Muscle of leg (tissue), 16 donors: ENCODE measurements at places on chromosomes 3 and 15.

DNA sequence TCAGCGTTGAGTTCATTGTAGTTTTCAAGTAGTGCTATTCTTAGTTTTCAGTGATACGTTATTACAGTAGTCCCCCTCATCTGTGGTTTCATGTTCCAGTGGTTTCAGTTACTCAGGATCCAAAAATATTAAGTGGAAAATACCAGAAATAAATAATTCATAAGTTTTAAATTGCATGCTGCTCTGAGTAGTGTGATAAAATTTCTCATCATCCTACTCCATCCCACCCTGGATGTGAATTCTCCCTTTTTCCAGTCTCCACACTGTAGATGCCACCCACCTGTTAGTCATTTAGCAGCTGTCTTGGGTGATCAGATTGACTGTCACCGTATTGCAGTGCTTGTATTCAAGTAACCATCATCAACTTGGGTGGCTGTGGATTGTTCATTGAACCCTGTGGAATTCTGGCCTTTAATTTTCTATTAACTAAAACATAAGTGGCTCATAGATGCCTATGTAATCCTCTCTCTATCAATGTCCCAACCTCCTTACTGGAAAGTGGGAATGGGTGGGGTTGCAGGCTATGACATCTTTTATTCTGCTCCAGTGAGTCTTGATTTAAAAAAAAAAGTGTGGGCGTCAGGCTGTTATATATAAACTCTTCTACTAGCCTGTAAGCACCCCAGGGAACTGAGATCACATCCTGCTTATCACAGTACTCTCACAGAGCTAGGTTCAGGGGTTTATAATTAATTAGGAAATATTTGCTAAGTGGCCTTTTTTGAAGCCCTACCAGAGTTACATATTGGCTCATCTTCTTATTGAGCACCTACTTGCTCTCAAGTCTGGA is 97.5 kb downstream of the CFAP20DC start:
- H3K4me3 ChIP-seq, result no peak overlapping the region
- no peaks in the 10 kb centered on the region for H3K4me1 ChIP-seq
- no peaks in the 10 kb centered on the region for H3K27me3 ChIP-seq
- peak; percentile 24 for DNase-seq

GRCh38 chr3:178584722-178585380 is 48.6 kb downstream of the KCNMB2 start:
- peak overlapping the region; percentile 11 for H3K4me3 ChIP-seq
- DNase-seq, result peak; percentile 84
- no peaks in the 10 kb centered on the region for H3K36me3 ChIP-seq
- H3K4me1 ChIP-seq, result peaks cover 3% of the 10 kb centered on the region

DNA sequence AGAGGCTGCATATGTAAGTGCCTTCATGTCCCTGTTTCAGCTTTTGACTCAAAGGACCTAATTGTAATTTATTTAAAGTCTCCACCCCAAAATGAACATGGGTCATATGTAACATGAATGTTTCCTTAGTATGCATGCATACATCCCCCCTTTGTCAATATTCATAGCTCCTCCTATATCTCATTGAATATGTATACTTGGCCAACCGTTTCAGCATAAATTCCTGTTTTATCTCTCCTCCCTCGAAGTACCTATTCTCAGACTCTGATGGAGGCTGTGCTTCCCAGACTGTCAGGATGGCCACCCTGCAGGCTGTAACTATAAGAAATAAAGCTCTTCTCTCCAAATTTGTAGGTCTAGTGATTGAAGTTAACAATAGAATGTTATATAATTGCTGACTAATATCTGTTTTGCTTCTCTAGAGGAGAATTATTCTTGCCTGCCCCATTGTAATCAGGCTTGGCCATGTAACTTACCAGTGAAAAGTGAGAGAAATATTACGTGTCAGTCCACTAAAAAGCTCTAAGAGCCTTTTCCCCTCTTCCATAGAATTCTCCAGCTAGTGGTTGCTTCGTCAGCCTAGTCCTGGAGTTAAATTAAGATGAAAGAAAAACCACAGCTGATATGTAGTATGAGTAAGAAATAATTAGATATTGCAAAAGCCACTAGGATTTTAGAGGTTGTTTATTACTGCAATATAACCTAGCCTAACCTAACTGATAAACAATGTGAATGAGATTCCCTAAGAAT is 245.1 kb downstream of the ZNF385D start:
- H3K27me3 ChIP-seq, result no peaks in the 10 kb centered on the region
- no peaks in the 10 kb centered on the region for H3K4me1 ChIP-seq
- peaks cover 6% of the 10 kb centered on the region for H3K36me3 ChIP-seq
- no peak overlapping the region for H3K4me3 ChIP-seq
- no peak overlapping the region for H3K27ac ChIP-seq
- no peak for DNase-seq

GRCh38 chr15:47206358-47206978 is 510.8 kb upstream of the SEMA6D start:
- no peak overlapping the region for H3K27ac ChIP-seq
- H3K27me3 ChIP-seq, result no peaks in the 10 kb centered on the region
- no peak for DNase-seq
- H3K36me3 ChIP-seq, result no peaks in the 10 kb centered on the region
- no peak overlapping the region for H3K4me3 ChIP-seq
